ENCODE measurements at places on chromosomes 2 and 18.

DNA sequence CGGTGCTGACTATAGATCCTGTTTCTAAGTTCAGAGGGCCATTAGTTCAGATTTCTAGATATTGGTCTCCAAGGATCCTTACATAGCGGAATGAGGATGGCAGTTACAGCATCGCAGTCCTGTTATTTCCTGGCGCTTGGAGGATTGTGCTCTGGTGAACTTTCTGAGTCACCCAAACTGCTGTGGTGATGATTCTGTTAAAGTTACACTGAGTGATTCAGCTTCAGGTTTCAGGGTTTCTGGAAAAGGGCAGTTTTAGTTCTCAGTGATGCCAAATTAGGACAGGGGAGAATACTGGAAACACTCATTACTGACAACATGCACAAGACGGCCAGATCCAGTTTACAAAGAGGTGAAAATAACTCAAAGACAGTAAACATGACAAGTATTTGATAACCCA lies 52.1 kb upstream of the ANKRD62 start:
- DNase-seq: no peak

- DNase-seq: no peak
These were observed 70.8 kb downstream of the LRP2 start for GRCh38 chr2:169291517-169291916.

- DNase-seq: no peak
These were observed 304.0 kb downstream of the LPIN1 start for GRCh38 chr2:12050396-12050795.

GRCh38 chr2:29374823-29375222 lies 259.6 kb downstream of the CLIP4 start:
- no peak for DNase-seq

- DNase-seq: no peak
These were observed 69.9 kb downstream of the PLB1 start for GRCh38 chr2:28565720-28566295.

- DNase-seq: no peak
These were observed 48.1 kb downstream of the TMEM185B start for GRCh38 chr2:120174963-120175581.

GRCh38 chr18:22846697-22847096 lies 86.4 kb upstream of the RBBP8 start:
- no peak for DNase-seq

- no peak for DNase-seq
These were observed 132.7 kb upstream of the NDUFV2 start for GRCh38 chr18:8969639-8970390.
